Sigmoid colon (tissue), 7 donors: ENCODE measurements at places on chromosomes 4 and X.

DNA sequence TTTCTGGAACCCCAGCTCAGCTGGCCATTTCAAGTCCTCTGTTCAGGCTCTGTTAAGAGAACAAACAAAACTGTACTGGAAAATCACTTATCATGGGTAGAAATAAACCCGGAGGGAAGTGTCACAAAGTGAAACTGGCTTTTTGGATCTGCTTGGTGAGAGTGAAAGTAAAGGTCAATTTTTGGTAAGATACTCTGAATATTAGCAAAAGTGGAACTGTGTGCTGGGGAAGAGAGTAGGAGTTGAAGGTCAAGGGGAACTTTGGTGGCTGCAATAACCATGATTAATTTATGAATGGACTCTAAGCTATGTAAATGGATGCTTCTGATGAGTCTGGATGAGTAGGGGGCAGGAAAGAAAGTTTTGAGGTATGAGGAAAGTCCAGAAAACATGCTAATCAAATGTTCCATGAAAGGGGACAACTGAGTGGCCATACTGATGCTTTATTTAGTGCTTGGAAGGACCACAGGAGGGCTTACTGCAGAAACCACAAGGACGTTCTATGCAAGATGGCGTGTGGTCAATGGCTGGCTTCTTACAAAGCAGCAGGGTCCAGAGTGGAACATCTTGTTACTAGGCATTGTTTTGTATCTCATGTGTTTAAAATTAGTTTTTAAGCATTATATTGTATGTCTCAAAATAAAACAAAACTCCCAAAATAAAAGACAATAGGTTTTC lies 36.8 kb upstream of the TNIP3 start:
- DNase-seq: no peak

- DNase-seq: no peak
Measured at GRCh38 chrX:109872021-109872732, 130.7 kb upstream of the TMEM164 start.

DNA sequence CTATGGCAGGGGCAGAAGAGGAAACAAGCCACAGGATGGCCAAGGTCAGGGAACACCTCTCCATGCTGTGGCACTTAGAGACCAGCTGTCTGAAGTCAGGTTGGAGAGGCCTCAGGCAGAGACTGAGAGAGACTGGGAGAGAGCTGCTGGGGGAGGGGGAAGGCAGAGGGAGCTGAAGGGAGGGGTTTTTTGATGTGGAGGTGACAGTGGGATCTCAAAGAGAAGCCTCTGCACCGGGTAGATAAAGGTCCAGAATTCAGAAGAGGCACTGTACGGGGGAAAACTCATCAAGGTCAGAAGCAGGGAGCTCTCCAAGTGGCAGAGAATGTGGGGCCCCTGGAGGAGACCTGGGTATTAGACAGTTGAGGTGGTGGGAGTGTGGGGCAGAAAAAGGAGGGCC lies 41.6 kb upstream of the HMGB3 start:
- DNase-seq: no peak

- DNase-seq: peak; percentile 66
Measured at GRCh38 chr4:40648742-40649281, 19.1 kb upstream of the RBM47 start.

GRCh38 chr4:44983083-44983482 lies 256.7 kb upstream of the GNPDA2 start:
- DNase-seq: no peak

GRCh38 chr4:48255072-48255958 lies 14.3 kb downstream of the TEC start:
- no peak for DNase-seq
